Activated CD8-positive, alpha-beta memory T cell treated with anti-CD3 and anti-CD28 coated beads for 24 hours (primary cell): ENCODE measurements at places on chromosomes 7 and 10.
A peak's percentile ranks its signal among the peaks of the same experiment; 100 is the strongest.

- DNase-seq = no peak
These were observed 17.9 kb upstream of the TIAL1 start for GRCh38 chr10:119614686-119615085.

- no peak for DNase-seq
These were observed 31.8 kb downstream of the ARL3 start for GRCh38 chr10:102682416-102682815.

- no peak for DNase-seq
These were observed 351.1 kb upstream of the KLF6 start for GRCh38 chr10:4136121-4136520.

- DNase-seq = peak; percentile 32
These were observed 212.5 kb upstream of the SH2B2 start for GRCh38 chr7:102073931-102074880.

- DNase-seq = no peak
These were observed 613.5 kb downstream of the REEP3 start for GRCh38 chr10:64134676-64135075.

DNA sequence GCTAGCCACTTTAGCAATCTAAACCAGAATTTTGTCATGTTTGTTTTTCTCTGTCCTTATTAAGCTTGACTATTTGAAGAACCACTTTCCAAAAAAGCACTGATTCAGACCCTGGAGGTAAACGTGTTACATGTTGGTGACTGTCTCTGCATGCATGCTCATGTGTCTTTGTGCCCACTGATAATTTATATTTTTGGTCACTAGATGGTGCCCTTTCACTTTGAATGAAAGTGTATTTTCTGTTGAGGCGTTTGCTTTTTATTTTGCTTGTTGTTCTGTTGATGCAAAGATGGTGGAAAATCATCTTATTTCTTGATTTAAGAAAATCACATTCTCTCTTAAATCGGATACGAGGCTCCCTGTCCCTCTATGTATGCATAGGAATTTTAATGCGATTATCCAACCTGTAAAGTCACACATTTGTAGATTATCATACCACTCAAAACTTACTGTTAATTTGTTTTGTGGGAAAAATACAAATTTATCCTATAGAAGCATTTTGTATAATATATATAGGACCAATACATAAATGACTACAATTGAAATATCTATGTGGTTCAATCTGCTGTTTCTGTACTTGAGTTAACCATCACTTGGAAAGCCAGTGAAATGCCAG is 269.3 kb downstream of the BICC1 start:
- no peak for DNase-seq

DNA sequence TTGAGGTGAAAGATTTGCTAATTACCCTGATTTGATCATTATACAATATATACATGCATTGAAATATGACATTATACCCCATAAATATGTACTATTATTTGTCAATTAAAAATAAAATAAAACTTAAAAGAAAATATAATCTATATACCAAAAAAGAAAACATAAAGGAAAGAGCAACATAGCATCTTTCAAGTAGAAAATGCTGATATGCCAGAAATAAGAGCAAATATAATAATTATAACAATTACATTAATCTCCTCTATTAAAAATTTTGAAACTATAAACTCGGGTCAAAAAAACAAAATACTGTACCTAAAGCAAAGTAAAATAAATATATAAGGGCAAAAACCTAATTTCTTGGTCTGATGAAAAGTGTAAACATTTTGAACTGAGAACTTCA is 209.3 kb upstream of the PDE1C start:
- no peak for DNase-seq

- no peak for DNase-seq
These were observed 51.0 kb downstream of the POLR3A start for GRCh38 chr10:77978360-77978759.
